ENCODE measurements at places on chromosomes 4 and X. TPM values are rescaled to one million over a fixed set of nuclear protein-coding genes. Genes with fewer than 3 reads are reported as not detected.

The NRK gene
- 0.35 TPM for total RNA-seq

The SPANXA2 gene
- not detected for total RNA-seq

The CCNA2 gene
- total RNA-seq: 68.5 TPM

The ZAR1 gene
- not detected for total RNA-seq

The CD40LG gene
- total RNA-seq: not detected

The SPOCK3 gene
- total RNA-seq: 3.5 TPM

The BST1 gene
- total RNA-seq: 4.3 TPM
